ENCODE measurements at places on chromosomes 16 and 17.

GRCh38 chr16:79632289-79632688 is 31.8 kb upstream of the MAF start:
- DNase-seq: no peak

DNA sequence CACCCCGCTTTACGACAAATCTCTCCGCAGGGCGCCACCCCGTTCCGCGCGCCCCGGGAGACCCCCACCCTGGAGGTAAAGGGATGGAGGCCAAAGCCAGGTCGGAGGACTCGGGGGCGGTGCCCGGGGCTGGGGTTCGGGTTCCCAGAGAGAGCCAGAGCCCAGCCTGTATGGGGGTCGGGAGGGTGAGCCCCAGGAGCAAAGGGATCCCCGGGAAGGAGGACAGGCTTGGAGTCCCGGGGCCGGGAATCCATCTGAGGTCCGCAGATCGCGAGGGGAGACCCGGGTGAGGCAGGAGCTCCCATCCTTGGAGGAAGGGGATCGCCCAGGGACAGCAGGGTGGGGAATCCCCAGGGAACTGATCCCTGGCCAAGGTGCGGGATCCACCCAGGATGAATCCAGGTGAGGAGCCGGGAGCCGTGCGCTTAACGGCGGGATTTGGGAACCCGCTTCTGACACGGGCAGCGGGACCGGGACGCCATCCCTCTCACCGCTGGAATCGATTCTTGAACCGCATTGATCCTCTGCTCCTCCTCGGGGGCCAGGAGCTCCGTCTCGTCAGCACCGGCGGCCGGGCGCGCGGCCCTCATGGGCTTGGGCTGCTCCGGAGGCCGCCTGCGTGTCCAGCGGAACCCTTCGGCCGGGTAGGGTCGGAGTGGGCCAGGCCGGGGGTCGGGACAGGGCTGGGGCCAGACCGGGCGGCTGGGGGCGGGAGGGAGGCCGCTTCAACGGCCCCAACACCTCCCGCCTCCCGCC is at the start of gene MMD:
TSS of gene MMD (minus strand) at position 657 of the 756 bp plus-strand sequence. CDS start at position 517, 140 bp downstream.
- DNase-seq: no peak

GRCh38 chr17:4180791-4181190 is 37.8 kb downstream of the CYB5D2 start:
- no peak for DNase-seq

DNA sequence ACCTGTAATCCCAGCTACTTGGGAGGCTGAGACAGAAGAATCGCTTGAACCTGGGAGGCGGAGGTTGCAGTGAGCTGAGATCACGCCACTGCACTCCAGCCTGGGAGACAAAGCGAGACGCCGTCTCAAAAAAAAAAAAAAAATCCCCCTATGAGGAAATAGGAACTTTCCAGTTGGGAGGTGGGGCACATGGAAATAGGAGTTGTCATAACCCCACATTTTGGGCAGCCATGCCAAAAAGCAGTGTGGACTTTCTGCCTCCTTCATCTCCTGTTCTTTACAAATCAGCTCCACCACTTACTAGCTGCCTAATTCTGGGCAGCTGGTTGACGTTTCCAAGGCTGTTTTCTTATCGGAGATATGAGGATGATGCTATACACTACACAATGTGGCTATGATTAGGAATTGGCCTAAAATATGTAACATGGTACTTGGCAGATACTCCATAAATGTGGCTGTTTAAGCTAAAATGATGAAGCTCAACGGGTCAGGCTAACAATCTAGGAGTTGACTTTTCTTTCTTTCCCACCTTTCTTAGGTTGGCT is 21.5 kb upstream of the CCL5 start:
- DNase-seq: no peak

DNA sequence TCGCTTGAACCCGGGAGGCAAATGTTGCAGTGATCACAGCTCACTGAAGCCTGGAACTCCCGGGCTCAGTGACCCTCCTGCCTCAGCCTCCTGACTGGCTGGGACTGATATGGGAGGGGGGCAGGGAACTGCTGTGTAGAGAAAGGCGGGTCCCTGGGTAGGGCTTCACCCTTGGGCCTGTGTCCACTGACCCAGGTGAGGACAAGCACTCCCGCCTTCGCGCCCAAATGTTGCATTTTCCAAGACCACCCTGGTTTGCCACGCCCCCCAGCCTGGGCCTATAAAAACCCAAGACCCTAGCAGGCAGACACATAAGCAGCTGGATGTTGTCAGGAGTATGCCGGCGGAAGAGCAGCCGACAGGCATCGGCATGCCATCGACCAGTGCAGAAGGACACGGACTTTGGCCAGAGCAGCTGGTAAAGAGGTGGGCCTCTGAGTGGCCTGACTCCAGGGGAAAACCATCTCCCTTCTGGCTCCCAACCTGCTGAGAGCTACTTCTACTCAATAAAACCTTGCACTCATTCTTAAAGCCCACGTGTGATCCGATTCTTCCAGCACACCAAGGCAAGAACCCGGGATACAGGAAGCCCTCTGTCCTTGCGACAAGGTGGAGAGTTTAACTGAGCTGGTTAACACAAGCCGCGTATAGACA is 19.1 kb downstream of the SMYD4 start:
- no peak for DNase-seq

- no peak for DNase-seq
Observed at GRCh38 chr16:71622088-71622487, 3.9 kb upstream of the MARVELD3 start.

- DNase-seq: no peak
Observed at GRCh38 chr16:997440-998051, 16.0 kb downstream of the SOX8 start.

GRCh38 chr17:66992911-66993442 is 28.5 kb downstream of the CACNG4 start:
- DNase-seq: no peak

DNA sequence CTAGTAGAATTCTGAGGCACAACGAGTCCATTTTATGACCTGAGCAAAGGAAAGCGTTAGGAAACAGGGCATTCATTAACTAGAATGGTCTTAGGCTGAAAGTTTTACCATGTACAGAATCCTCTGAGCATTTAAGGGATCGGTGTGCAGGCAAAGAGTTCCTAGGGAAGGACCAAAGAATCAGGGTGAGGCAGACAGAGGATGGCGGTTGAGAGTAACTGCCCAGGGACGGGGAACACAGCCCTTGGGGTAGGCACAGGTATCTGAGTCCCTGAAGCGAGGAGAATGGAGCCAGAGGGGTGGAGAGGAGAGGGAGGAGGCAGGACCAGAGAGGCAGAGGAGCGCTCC is 14.0 kb upstream of the ITGB3 start:
- no peak for DNase-seq

- DNase-seq: peak; percentile 34
Observed at GRCh38 chr17:20120836-20121235, 111.7 kb downstream of the SPECC1 start.

DNA sequence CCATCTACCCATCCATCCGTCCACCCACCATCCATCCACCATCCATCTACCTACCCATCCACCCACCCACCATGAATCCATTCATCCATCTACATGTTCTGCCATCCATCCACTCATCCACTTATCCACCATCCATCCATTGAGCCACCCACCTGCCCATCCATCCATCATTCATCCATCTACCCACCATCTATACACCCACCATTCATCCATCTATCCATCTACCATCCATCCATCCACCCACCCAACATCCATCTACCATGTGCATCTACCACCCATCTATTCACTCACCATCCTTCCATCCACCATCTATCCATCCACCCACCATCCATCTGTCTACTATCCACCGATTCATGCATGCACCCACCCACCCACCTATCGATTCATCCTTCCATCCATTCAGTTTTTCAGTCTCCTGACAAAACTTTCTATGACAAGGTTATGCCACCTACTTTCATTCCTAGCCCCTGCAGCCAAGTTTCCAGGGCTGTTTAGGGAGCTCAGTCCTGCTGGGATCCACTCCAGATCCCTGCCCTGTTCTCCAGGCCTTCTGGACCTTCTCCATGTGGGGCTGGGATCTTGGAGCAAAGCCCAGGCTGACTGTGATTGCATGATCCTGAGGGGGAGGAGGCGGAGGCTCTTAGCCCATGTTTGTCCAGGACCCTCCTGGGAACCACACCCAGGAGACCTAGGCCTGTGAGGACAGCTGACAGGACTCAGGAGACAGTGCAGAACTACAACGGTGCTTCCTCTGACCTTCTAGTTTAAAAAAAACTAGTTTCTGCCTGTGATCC is 27.4 kb downstream of the BCO1 start:
- peak; percentile 10 for DNase-seq

GRCh38 chr17:5933430-5933829 is 136.7 kb upstream of the WSCD1 start:
- DNase-seq: no peak

DNA sequence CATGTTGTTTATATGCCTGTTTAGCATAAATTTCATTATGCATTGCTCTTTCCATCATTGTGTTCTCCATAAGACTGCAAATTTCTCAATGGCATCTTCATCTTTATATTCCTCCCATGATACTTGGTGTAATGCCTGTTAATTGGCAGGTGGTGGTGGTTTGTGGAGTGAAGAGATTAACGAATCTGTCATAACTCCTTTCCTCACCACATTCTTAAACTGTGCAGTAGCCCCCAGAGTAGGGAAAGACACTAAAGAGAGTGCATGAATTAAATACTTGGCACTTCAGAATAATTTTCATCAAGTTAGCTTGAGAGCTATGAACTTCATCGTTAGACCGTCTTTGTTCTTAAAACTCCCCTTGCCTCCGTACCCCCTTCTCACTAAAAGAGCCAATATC is 329.7 kb downstream of the HS3ST3B1 start:
- no peak for DNase-seq

- DNase-seq: no peak
Observed at GRCh38 chr17:27896701-27897100, 3.5 kb upstream of the LYRM9 start.

- no peak for DNase-seq
Observed at GRCh38 chr17:82055965-82056728, 4.4 kb downstream of the GPS1 start.

DNA sequence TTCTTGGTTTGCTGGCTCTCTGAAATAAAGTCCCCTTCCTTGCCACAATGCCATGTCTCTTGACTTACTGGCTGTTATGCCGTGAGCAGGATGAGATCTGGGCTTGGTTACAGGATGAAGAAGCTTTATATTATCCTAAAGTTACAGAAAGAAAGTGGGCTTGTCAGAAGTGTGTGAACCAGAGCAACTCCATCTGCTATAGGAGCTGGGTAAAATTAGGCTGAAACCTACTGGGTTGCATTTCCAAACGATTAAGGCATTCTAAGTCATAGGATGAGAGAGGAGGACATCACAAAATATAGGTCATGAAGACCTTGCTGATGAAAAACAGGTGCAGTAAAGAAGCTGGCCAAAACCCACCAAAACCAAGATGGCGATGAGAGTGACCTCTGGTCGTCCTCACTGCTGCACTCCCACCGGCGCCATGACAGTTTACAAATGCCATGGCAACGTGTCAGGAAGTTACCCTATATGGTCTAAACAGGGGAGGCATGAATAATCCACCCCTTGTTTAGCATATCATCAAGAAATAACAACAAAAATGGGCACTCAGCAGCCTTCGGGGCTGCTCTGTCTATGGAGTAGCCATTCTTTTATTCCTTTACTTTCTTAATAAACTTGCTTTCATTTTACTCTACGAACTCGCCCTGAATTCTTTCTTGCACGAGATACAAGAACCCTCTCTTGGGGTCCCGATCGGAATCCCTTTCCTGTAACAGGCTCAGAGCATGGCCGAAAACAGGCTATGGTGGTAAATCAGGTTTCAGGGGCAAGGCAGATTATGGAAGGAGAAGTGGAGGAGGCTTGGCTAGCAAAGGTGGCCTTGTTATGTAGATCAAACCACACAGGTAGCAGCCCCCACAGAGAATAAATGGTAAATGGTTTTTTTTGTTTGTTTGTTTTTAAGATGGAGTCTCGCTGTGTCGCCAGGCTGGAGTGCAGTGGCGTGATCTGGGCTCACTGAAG is 81.3 kb upstream of the C16orf82 start:
- DNase-seq: no peak

GRCh38 chr16:73750639-73751038 is 546.0 kb upstream of the PSMD7 start:
- no peak for DNase-seq

GRCh38 chr16:85350973-85351372 is 238.7 kb upstream of the CIBAR2 start:
- peak; percentile 85 for DNase-seq

- no peak for DNase-seq
Observed at GRCh38 chr16:23629516-23629915, 11.6 kb downstream of the PALB2 start.

DNA sequence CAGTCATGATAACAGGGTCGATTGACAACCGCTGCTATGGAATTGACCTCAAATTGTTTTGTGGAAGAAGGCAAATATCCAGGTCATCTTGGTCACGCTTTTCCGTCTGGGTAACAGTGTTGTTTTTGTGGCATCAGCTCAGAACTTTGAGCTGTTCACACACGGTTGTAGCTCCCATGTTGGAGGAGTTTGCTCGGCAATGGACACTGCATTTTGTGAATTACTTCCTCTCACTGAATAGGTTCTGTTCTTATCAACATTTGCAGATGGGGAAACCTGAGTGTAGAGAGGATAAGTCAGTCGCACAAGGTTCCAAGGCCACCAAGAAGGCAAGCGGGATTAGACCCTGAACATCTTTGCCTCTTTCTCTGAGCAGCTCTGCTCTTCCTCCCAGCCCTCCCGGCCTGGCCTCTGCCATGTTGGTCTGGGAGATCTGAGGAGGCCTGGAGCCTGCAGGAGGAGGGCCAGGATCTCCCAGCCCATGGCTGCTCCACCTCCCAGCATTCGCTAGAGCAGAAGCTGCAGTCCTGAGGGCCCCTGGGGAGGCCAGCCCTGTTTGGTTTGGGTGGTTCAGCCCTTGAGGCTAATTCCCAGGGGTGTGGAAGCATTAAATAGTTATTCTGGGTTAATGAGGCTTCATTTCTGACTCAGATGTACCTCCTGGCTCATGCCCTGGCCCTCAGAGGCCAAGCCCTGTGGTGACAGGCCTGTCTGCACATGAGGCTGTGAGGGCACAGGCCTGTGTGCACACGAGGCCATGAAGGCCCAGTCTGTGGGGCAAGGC is 154.1 kb upstream of the PLCG2 start:
- no peak for DNase-seq

DNA sequence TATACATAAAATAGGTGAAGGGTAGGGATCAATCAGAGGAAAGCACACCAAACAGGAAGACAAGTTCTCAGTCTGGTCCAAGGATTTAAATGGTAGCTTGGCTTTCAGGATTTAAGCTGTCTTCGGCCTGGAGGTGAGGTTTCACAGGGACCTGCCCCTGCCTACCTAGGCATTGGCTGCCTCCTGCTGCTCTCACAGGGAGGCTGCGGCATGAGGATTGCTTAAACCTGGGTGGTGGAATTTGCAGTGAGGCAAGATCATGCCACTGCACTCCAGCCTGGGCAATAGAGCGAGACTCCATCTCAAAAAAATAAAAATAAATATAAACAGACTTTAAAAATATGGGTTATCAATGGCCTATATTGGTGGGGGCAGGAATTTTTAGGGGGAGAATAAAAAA is 114.5 kb downstream of the GAS7 start:
- DNase-seq: no peak

- no peak for DNase-seq
Observed at GRCh38 chr17:78684026-78684425, 98.0 kb downstream of the CYTH1 start.

DNA sequence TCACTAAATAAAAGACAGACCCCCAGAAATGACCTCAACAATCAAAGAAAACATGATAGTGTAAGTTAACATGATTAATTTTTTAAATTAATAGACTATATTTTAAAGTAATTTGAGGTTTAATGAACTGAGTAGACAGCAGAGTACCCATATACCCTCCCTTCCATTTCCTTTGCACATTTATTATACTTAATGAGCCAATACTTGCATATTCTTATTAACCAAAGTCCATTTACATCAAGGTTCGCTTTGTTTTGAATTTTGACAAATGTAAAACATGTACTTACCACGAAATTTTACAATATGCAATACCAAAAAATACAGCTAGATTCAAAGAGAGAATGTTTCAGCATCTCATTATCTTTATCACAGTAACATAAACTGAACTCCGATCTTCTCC is 72.7 kb downstream of the KANSL1 start:
- no peak for DNase-seq
